HCT116 (cell line): ENCODE measurements at places on chromosomes 6 and 20.

DNA sequence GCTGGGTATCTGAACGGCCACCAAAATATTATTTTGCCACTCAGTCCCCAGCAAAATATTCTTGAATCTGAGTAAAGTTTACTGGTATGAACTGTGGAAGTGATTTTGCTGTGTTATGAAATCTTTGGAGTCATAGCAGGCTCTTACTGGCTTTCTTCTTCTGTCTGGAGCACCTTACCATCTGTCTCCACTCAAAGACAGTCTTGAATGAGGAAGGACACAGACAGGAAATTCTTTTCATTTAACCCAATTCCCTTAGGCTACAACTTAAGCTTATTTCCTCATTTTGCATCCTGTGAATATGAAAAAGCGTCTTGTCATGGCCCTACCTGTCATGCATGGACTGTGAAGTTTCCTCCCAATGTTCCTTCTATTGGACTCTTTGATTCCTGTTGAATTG, 24.7 kb downstream of the FNDC1 start:
- DNase-seq: no peak

GRCh38 chr20:50130356-50130723, 17.4 kb upstream of the UBE2V1 start:
- no peak for DNase-seq

- DNase-seq: no peak
Observed at GRCh38 chr20:46209930-46210671, 92.0 kb downstream of the CD40 start.

DNA sequence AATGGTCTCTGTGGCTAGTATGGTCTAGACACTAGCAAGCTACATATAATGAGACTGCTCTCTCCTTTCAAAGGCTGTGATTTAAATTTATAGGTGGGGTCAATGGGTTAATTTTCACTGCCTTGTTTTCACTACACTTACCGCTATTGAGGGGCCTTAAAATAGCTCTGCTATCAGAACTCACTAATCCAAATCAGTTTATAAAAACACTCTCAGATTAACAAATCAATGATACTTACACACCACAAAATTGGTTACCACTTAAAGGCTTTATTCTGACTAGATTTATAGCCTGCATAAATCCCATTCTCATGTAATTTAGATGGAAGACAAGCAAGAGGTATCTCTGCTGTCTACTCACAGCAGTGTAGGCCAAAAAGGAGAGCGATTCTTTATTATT, 313.0 kb upstream of the AGPAT4 start:
- DNase-seq: no peak

DNA sequence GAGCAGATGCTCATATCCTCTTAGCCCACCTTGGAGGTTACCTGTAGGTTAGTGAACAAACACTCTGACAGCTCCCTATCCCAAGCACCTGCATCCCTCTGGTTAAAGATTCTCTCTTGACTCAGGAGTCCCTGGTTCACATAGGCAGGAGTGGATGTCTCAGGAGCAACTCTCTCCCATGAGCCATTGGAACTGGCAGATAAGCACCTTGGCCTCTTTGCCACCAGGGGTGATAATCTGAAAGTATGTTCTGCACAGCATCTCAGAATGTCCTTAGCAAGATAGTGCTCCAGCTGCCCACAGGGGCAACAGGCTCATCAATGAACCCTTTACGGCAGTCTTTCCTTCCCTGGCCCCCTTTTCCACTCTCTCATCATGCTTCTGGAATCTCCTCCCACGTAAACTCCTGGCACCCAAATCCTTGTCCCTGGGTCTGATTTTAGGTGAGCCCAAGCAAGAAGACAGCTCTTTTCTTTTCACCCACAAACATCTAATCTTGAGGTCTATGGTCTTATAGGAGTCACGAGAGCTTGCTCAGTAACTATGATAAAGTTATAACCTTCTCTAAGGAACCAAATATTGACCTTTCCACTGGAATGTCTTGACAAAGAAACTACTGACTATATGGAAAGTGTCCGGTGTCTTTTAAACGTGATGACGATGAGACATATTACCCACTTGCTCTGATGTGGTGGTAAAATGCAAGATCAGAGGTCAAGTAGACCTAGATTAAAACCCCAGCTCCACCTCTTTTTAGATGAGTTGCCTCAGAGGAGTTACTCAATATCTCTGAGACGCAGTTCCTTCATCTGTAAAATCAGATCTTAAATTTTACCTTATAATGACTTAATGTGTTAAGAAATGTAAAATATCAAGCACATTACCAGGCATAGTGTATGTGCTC, 39.8 kb upstream of the ISM1 start:
- DNase-seq: no peak

GRCh38 chr20:50731930-50732690, 730 bp downstream of the PARD6B start:
- DNase-seq: no peak

DNA sequence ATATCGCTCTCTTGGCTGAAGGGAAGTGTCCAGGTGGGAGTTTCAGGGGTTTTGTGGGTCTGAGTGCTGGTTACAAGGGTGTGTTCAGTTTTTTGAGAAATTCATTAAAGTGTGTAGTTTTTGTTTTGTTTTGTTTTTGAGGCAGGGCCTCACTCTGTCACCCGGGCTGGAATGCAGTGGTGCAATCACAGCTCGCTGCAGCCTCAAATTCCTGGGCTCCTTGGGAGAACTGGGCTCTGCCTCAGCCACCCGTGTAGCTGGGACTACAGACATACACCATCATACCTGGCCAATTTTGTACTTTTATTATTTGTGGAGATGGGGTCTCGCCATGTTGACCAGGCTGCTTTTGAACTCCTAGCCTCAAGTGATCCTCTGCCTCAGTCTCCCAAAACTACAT, 51.2 kb upstream of the RALGAPA2 start:
- DNase-seq: no peak

- no peak for DNase-seq
Observed at GRCh38 chr6:157569543-157569942, 188.6 kb downstream of the ZDHHC14 start.

GRCh38 chr6:4316867-4317400, 181.6 kb upstream of the ECI2 start:
- no peak for DNase-seq

GRCh38 chr6:8075704-8076103, 11.5 kb upstream of the BLOC1S5 start:
- no peak for DNase-seq

DNA sequence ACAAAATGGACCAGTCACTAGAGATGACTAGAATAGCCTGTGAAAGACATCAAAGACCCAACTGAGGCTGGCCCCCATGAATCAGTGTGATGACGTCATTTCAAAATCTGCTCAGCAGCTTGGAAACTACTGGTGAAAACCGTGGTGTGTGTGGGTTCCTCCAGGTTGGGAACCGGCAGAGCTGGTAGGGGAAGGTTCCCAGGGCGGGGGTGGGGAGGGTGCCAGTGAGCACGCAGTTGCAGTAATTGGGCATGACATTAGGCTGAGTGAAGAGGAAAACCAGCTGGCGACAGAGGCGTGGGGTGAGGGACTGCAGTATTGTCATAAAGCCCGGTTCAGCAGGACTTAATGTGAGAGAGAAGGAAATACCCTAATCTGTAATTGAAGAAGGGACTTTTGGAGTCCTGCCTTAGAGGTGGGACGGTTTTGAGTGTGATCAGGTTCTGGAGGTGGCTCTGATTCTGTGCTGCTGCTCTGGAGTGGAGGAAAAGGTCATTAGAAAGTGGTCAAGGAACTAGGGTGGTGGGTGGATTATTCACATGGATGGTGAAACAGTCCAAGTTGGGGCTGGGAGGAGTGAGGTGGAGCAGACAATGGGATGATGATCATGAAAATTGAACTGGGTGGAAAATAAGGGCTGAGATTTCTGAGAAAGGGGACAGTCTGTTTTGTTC, 52.0 kb upstream of the MTHFD1L start:
- DNase-seq: peak; percentile 92

GRCh38 chr6:99467509-99468106, 42.5 kb upstream of the PNISR start:
- no peak for DNase-seq

DNA sequence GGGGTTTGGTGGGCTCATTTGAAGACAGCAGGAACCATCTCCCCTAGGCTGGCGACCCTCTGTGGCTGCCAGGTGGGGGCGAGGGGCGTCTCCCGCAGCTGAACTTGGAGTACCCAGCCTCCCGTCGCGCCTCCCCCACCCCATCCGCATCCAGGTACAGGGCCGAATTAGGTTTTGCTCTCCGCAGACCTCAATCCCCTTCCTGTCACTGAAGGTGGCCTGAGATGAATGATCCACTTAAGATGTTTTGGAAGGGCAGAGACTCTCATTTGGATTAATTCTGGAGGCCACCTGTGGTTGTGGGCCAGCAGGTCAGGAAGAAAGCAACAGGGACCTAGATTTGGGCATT, 493 bp downstream of the CD83 start:
- no peak for DNase-seq

DNA sequence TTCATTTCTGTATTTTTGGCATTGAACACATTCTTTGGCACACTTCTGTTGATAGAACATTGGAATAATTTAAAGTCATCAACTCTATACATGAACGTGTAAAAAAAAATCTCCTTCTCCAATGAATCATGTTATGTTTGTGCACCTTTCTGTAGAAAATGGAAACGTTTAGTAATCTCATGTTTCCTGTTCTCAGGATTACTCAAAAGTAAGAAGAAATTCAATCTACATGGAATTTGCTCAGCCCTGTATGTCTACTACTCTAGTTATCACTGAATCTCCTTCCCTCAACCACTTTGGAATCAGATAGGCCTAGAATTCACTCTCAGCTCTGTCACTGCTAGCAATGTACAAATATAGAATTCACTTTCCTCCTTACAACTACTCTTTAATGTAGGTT, 103.6 kb downstream of the COL21A1 start:
- DNase-seq: no peak

DNA sequence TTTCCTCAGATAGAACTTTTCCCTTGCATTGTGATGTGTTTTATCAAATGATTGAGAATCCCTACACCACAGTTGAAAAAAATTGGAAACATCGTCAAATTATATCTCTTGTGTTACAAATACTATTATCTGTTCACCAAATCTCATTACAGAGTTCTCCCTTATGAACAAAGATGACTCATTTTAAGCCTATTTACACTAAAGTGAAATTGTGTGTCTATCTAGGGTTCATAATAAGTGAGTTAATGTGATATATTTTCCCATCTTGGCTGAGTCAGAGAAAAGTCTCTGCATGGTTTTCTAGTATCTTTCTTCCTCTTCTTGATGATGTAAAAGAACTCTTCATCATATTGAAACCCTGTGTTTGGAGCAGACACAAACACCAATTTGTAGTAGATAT, 1263.3 kb upstream of the EYS start:
- DNase-seq: no peak

GRCh38 chr6:140475086-140475485, 1100.6 kb upstream of the CITED2 start:
- DNase-seq: no peak

DNA sequence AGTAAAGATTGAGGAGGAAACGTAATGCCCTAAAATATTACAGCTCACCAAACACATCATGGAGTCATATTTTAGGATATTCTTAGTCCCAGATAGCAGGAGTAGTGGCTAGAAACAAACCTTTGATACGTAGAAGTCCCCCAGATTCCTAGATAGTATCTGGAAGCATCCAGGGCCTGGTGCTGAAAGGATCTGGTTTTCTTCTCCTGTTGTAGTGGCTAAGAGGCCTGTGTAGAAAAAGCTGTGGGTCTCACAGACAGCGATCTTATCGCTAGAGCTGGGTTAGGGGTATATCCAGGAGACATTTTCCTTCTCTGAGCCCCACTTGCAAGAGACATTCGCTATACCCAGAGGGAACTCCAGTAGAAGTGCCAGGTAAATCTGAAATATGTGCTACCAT, 139.9 kb downstream of the KCNQ5 start:
- no peak for DNase-seq

DNA sequence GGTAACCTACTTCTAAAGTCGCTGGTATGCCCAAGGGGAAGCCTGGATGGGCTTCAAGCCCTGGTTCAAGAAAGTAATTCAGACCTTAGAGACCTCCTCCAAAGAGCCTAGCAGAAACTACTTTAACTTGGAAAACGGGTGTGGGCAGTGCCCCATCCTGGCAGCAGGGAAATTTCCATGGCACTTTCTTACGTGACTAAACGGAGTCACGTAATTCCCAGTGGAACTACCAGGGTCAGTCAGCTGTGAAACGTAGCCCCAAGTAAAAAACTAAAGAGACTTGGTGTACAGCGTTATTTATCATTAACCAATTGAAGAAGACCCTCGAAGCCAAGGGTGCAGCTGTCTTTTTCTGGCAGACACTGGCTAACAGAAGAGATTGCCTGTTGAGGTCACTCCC, 114.0 kb downstream of the RCAN2 start:
- no peak for DNase-seq

GRCh38 chr6:99591673-99592364, 14.8 kb upstream of the PRDM13 start:
- DNase-seq: no peak

- DNase-seq: no peak
Observed at GRCh38 chr6:111579816-111580215, 25.9 kb downstream of the TRAF3IP2 start.

DNA sequence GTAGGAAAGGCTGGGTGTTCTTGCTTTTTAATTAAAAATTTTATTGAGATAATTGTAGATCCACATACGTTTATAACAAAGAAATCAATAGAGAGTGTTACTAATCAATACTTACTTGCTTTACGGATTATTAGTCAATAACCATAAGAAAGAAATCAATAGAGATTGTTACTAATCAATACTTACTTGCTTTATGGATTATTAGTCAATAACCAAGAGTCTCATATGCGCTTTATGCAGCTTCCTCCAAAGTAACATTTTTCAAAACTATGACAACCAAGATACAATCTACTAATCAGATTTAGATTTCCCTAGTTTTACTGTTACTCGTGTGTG, 31.0 kb upstream of the LY86 start:
- DNase-seq: no peak

DNA sequence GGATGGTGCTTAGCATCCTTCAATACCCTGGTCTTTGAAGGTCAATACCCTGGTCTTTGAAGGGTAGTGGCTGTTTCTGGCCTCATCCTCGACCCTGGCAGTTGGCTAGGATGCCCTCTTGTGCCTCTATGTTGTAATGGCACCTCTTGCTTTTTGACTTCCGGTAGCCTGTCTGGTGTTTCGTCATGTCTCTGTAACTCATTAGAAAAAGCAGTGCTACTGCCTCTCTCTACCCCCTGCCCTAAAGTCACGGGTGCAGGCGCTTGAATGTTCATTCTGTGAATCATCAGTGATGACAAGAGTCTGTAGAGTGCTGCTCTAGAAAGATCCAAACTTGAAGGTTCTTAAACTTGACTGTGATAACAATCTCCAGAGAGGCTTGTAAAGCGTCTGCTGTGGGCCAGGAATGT, 28.3 kb downstream of the RSPO4 start:
- DNase-seq: peak; percentile 55
